ENCODE measurements at places on chromosomes 4 and X.
A peak's percentile ranks its signal among the peaks of the same experiment; 100 is the strongest.

GRCh38 chr4:126935801-126936200 is 697.0 kb upstream of the INTU start:
- no peak for DNase-seq

DNA sequence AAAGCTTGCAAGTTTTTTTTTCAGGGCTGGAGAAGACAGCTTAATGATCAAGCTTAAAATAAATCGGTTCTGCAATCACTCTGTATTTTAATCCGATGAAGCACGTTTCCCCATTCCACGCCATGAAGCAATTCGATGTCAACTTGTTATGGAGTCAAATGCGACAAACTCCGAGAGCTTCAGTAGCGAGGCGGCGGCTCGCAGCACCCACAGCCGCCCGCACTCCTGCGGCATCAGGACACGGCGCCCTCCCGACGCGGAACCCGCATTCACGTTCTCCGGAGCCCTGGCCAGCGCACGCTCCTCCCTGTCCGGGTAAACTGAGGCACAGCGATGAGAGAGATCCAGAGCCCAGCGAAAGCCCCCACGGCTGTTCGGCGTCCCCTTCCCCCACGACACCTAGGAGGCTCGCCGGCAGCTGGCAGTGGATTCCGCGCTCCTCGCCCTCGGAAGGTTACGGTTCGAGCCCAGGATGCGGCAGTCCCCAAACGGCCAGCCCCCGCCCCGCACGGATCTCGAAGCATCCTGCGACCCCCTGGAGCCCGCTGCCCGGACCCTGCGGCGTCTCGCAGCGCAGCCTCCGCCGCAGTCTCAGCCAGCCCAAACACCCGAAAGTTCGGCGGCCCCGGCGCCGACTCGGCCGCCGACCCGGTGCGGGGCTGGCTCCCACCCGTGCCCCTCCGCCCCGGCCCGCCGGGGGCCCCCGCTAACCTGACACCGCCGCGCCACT is 507 bp downstream of the MFAP3L start:
- peak; percentile 14 for DNase-seq

DNA sequence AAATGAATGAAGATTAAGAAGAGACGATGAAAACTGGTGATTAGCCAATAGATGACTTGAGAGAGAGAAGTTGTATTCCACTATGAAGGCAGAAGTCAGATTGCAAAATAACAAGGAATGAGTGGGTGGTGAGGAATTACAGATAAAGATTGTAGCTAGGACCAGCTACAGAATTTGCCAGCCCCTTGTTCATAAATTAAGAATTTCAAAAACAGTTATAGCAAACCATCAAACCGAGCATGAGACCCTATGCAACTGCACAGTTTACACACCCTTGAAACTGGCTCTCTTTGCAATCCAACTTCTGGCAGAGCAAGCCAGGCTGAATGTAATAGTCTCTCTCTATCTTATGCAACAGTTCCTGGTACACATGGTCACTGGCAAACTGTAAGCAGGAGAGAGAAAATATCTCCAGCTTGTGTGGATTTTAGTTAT is 35.2 kb downstream of the STAP1 start:
- DNase-seq: no peak

GRCh38 chrX:69231903-69232302 is 66.7 kb upstream of the PJA1 start:
- DNase-seq: no peak

- no peak for DNase-seq
Measured at GRCh38 chrX:37726346-37726745, 40.8 kb downstream of the XK start.

DNA sequence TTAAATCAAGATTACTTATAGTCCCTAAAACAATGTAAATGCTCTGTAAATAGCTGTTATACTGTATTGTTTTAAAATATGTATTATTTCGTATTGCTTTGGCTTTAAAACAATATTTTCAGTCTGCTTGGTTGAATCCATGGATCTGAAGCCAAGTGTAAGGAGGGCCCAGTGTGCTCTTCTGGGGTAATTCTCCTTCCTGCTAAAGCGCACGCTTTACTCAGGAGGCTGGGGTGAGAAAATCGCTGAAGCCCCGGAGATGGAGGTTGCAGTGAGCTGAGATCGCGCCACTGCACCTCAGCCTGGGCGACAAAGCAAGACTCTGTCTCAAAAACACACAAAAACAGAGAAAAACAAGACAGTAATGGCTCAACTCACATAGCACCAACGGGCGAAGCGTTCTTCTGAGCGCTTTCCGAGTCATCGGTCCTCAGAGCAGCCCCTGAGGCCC is 391 bp upstream of the IDUA start:
- no peak for DNase-seq

- no peak for DNase-seq
Measured at GRCh38 chrX:49879656-49880277, 483 bp downstream of the USP27X start.
